ENCODE measurements at places on chromosomes 5 and 9.

GRCh38 chr5:84816746-84817547, 432.3 kb upstream of the EDIL3 start:
- DNase-seq: no peak

- no peak for DNase-seq
Measured at GRCh38 chr9:95286151-95286550, 31.4 kb downstream of the FANCC start.

DNA sequence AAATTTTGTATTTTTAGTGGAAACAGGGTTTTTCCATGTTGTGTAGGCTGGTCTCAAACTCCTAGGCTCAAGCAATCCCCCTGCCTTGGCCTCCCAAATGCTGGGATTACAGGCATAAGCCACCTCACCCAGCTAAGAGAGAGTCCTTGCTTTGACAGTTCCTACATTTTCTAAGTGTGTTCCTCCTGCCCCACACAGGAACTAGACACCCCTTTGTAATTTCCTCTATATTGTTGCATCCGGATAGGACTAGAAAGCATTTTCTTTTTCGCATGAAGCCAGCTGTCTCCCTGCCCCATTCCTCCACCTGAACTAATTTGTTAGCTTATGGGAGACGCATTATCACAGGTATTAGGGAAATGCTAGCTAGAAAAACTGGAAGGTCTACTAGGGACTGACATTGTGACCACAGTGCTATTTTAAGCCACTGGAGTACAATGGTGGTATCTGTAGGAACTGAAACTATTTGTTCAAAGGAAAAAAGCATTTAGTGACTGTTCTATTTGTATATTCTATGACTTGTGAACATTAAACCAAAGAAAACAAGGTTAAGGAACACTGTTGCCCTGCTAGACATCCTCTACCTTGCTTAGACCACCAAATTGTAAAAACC, 214.1 kb downstream of the SMARCA2 start:
- DNase-seq: no peak

GRCh38 chr9:135992486-135993408, 31.6 kb upstream of the UBAC1 start:
- peak; percentile 49 for DNase-seq

- no peak for DNase-seq
Measured at GRCh38 chr9:97307500-97308163, at the start of gene CCDC180. Gene CCDC180 (plus strand): TSS chr9:97307659. CDS start chr9:97308064, 405 bp downstream.

- DNase-seq: no peak
Measured at GRCh38 chr5:81091199-81091598, 131.0 kb downstream of the RASGRF2 start.

DNA sequence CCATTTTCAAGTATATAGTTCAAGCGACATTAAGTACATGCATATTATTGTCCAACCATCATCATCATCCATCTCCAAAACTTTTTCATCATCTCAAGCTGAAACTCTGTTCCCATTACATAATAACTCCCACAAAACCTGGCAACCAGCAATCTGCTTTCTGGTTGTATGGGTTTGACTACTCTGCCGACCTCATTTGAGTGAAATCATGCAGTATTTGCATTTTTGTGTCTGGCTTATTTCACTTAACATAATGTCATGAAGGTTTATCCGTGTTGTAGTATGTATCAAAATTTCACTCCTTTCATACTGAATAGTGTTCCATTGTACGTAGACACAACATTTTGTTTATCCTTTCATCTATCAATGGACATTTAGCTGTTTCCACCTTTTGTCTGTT, 74.8 kb downstream of the SGCD start:
- DNase-seq: no peak

DNA sequence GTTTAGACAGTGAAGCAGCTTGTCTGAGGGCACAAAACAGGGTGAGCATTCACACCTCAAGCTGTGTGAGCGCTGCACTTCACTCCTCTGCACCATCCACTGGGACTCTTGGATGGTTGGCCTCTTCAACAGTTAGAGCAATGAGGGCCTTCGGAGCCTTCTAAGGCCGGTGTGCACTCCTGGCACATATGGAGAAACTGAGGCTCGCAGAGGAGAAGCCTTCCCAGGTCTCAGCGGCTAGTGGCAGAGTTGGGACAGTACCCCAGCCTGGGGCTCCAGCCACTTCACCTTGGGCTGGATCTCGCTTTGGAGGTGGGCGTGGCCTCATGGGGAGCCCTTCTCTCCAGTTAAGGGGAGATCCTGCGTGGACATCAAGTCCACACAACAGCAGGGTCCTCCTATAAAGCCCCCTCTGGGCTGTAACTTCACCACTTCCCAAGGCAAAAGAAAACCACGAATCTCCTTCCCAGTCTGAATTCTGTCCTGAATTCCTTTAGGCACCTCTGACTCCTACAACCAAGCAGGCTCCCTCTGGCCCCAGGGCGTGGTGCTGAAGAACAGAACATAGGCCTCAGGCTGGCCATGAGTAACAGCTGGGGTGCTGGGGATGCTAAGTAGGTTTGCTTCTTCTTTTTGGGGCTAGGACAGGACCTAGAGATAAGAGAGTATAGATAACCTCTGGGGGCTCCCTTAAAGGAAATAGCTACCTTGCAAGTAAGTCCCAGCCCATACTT, 30.5 kb upstream of the CSF1R start:
- no peak for DNase-seq

- DNase-seq: no peak
Measured at GRCh38 chr5:35618304-35618636, 607 bp downstream of the SPEF2 start.

DNA sequence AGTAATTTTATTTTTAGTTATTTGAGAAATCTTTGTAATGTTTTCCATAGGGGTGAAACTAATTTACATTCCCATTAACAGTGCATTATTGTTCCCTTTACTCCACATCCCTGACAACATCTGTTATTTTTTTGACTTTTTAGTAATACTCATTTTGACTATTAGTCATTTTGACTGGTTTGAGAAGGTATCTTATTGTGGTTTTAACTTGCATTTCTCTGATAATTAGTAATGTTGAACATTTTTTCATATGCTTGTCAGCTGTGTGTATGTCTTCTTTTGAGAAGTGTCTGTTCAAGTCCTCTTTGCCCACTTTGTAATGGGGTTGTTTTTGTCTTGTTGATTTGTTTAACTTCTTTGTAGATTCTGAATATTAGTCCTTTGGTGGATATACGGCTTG, 27.5 kb downstream of the CCDC152 start:
- DNase-seq: no peak

- DNase-seq: no peak
Measured at GRCh38 chr5:58849921-58850667, 267.2 kb downstream of the RAB3C start.

DNA sequence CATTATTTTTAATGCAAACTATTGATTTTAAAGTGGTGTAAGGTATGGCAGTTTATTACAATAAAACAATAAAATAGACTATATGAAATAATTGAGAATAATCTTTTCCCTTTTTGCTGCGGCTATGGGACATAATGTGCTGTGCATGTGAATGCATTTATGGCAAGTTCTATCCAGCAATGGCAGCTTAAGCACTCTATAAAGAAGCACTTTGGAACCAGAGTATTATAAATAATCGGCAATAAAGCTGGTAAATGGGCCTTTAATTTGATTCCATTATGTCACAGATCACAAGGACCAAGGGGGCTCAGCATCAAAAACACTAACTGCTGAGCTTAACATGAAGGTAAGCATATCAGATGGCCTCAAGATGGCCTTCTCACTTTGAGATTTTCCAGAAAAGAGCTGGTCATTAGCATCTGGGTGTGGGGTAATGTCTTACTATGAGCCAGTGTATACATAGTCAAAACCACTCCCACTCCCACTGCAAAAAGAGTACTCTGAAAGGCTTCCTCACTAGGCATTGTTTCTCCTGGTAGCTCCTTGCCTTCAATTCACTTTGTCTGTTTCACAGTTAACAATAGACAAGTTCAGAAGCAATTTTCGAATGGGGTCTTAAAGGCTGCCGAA, 97.1 kb upstream of the ASTN2 start:
- no peak for DNase-seq

GRCh38 chr9:137050570-137050969, 3.3 kb downstream of the ENTPD2 start:
- DNase-seq: no peak

- no peak for DNase-seq
Measured at GRCh38 chr5:80194468-80194867, 61.4 kb downstream of the SERINC5 start.

DNA sequence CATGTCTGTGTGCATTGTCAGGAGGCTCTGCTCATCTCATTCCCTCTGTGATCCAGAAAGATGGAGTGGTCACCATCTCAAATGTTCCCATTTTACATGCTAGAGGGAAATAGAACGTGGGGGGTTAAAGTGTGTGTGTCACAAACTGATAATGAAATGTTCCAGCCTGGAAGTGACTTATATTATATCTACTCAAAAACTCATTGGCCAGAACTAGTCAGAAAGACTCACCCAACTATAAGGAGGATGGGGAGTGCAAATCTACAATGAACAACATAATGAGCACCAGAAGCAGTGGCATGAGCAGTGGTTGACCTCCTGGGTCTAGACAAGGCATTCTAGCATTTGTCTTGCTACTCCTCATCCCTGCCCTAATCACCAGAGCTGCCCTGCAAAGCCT, 81.0 kb downstream of the HTR4 start:
- no peak for DNase-seq

GRCh38 chr5:52725065-52725746, 62.5 kb upstream of the ITGA1 start:
- DNase-seq: no peak

- DNase-seq: no peak
Measured at GRCh38 chr5:134567641-134568336, 42.3 kb downstream of the JADE2 start.

- no peak for DNase-seq
Measured at GRCh38 chr9:108816037-108816436, 39.7 kb downstream of the ACTL7B start.

DNA sequence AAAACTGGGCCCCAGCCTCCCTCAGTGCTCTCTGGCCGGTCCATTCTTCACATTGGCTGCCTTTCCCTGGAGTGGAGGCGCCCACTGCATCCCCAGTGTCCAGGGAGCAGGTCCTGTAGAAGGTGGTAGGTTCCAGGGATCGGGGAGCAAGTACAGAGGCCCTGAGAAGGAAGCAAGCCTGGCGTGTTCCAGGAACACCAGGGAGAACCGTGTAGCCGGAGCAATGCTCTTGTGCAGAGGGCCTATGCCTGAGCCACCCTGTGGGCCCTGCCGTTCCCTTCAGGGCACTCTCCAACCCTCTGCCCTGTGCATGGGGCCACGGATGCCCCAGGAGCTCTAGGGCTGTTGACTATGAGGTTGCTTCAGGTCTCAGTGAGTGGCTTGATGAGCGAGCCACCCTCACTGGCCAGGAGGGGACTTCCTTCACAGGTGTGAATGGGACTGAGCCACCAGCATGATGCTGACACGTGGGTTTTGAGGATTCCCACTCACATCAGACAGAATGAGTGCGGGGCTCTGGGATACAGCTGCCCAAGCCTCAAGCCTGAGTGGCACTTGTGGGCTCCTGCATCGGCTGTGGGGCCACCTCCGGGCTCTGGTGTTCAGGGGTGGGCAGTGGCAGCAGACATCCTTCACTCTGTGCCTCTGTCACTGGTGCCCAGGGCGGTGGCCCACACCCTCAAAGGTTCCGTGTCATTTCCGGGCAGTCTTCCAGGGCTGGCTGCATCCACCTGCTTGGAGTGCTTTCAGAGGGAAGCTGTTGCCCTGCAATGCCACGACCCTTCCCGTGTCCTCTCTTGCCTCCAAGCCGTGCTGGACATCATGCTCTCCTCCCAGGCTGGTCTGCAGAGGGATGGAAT, 54.4 kb downstream of the ADAMTS2 start:
- no peak for DNase-seq

DNA sequence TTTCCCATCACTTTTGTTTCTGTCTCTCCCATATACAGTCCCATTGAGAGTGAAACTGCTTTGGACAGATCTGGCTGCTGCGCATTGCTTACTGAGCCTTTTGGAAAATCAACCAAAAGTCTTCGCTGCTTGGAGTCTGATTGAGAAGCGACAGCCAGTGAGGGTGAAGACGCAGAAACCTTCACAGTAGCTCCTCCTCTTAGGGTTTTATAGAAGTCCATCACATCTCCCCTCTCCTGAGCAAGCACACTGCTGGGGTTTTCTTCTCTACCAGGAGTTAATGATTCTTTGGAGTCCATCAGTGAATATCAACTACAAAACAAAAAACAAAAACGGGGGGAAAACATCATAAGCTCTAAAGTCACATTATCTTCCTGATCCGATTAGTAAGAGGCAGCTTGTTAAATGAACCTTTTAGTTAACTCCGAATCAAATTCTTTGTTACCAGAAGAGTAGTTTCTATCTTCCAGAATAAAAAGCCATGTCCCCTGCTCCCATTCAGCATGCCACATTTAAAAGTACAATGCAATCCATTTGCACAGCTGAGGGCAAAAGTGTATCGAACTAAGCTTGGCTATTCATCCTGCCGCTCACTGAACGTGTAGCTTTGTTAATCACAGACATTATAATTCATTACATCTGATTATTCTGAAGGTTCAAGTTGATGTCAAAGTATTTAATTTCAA, 2.8 kb downstream of the NR3C1 start:
- DNase-seq: no peak

DNA sequence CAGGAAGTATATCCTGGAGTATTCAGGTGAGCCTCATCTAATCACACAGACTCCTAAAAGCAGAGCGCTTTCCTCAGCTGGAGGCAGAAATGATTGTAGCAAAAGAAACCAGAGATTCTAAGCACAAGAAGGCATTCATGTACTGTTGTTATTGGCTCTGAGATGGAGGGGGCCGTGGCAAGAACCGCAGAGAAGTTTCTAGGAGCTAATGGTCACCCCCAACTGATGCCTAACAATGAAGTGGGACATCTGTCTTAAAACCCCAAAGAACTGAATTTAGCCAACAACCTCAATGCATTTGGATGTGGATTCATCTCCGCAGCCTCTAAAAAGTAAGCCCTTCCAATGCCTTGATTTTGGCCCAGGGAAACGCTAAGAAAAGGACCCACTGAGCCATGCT, 76.3 kb downstream of the ADAMTSL1 start:
- no peak for DNase-seq

- DNase-seq: no peak
Measured at GRCh38 chr5:170211575-170212334, 21.0 kb upstream of the C5orf58 start.

GRCh38 chr5:172648013-172648381, 6.9 kb downstream of the NEURL1B start:
- no peak for DNase-seq

DNA sequence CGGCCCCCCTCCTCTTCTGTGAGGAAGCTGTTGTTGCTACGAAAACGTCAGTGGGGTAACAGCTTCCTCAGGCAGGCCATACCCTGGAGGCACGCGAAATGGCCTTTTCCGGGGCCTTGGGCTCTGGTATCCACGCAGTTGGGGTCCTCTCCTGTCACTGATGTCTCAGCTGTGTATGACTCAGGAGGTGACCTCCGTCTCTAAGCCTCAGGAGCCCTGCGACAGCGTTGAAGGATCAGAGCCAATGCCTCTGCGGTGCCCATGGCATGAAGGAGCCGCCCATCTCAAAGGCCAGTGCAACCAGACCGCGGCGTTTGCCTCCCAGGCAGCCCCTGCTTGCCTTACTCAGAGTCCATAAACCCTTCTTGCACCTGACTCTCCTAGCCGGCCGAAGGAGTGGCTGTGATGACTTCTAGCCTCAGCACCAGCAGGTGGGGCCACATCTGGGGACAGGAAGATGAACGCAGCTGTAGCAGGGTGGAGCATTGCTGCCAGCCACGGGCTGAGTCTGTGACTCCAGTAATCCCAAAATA, 1.0 kb upstream of the MXD3 start:
- DNase-seq: no peak
